CD8-positive, alpha-beta T cell (primary cell): ENCODE measurements at places on chromosomes 1 and 21.

- DNase-seq: no peak
Measured at GRCh38 chr1:20037877-20038276, 32.1 kb upstream of the PLA2G5 start.

DNA sequence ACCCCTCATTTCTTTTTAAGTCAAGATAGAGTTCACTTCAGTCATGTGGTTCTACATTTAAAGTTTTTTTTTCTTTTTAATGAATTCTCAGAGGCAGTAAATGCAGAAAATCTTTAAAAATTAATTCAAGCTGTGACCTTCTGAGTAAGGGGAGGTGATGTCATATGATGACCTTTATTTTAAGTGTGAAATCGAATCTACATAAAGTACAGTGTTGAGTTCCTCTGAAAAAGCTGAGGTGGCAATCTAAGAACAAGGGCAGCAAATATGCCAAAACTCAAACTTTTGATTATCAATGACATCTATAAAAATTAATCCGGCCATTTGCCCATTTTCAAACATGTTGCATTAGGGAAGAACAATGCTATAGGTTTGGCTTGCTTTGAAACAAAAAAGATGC is 173.5 kb downstream of the CDC7 start:
- DNase-seq: no peak

DNA sequence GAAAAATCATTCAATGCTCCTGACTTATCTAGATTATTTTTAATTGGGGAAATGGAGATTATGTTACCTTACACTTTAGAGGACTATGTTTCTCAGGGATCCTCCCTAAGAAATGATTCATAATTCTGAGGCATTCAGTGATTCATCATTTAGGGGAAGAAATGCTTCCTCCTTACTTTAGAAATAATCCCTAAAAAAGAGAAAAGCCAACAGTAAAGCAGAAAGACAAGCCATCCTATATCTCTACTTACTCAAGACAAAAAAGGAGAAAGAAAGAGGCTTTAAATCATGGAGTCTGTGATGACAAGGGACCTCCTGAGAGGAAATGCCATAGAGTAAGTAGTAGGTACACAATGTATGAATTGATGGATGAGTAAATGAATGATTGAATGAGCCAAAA is 137.0 kb downstream of the BRINP2 start:
- no peak for DNase-seq

GRCh38 chr1:34759503-34760357 is at the start of gene GJB4:
Gene GJB4, plus strand, starts transcription at chr1:34759740. Its CDS starts 1,515 bp downstream, at chr1:34761255.
- DNase-seq: no peak

GRCh38 chr1:15676688-15677661 is 7.1 kb upstream of the PLEKHM2 start:
- DNase-seq: no peak

DNA sequence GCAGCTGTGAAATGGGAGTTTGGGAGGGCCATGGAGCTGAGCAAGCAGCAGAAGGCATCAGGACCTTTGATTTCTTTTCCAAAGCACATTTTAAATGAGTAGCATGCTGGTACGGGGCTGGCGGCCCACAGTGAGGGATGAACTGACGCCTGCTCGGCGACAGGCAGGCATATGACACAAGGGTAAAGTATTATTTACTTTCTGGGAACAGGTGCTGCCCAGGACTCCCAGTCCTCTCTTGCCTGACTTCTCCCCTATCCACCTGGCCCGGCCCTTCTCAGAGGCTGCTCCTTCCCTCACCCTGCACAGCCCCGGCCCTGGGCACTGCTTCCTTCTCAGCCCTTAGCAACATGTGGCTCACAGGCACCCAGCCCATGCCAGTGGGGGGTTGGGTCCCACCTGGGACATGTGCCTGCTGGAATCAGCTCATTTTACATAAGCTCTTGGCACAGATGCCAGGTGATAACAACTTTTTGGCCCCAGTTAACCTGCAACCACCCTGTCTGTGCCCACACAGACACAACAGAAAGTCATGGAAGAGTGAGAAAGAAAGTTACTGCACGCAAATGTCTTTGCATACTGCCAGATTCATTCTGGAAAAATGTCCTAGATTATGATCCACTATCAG is 112.3 kb upstream of the GADD45A start:
- DNase-seq: no peak

DNA sequence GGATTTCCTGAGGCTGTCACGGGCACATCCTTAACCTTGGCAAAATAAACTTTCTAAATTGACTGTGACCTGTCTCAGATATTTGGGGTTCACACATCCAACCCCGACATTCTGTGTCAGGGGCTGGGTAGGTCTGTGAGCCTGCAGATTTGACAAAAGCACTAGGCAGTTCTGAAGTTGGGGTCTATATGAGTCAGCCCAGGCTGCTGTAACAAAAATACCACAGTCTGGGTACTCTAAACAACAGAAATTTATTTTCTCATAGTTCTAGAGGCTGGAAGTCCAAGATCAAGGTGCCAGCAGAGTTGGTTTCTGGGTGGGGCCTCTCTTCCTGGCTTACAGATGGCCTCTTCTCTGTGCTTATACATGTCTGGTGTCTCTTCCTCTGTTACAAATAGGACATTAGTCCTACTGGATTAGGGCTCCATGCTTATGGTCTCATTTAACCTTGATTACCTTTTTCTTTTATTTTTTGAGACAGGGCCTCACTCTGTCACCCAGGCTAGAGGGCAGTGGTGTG is 3.0 kb upstream of the CPLANE2 start:
- no peak for DNase-seq

DNA sequence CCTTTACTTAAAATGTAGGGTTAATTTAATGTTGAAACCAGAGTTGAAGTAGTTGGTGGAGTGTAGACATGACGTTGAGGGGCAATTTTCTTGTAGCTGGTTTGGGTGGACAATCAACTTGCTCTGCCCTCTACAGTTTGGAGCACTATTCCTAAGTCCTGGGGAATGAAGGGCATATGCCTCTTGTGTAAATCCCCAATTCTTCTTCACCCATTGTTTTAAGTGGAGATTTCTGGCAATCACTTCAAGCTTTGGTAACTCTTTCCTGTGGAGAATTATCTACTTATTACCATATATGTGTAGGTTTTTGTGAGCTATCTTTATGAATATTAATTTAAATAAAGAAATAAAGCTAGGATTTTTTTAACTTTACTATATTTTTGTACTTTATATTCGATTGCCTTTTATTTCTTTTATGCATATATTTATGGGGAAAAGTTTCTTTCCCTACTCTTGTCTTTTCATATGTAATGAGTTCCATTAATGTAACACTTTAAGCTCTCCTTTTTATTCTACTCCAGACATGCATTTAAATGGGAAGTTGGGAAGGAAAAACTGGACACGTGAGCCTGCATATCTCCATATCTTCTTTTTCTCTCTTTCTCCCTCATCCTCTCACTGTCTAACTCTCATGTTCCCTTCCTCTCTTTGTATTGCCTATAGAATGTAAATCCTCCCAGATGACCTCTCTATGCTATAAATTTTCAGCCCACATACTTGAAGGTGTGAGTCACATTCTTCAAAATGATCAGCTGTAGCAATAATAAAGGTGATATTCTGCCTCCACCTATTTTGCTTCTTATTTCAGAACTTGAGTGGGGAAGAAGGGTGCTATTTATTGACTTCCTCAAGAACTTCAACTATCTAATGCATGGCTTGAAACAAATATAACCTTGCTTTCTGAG is 276.7 kb downstream of the PTPRC start:
- no peak for DNase-seq

GRCh38 chr1:156864796-156865195 is 4.1 kb downstream of the NTRK1 start:
- no peak for DNase-seq

- DNase-seq: no peak
Measured at GRCh38 chr1:19330449-19331135, 18.5 kb downstream of the SLC66A1 start.

GRCh38 chr1:221961532-221962292 is 219.8 kb upstream of the DUSP10 start:
- DNase-seq: peak; percentile 34

GRCh38 chr1:234676103-234676594 is 66.2 kb upstream of the IRF2BP2 start:
- peak; percentile 74 for DNase-seq

GRCh38 chr1:201016211-201016651 is 7.3 kb downstream of the KIF21B start:
- DNase-seq: no peak

DNA sequence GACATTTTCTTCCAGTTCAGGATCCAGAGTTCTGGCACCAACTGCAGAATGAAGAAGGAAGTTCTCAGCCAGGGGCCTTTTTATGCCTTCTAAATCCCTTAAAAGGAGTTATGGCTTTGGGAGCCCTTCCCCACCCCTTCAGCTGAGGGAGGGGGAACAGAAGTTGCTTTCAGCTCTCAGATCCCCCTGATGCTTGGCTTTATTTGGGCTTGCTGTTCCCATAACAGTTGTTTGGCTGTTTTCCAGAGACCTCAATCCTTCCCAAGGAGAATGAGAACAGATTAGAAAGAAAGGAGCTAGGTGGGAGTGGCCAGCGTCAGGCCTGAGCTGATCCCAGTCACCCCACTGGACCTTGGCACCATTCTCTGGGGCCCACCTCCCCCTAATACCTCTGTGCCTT is at the start of gene RPE65:
Gene RPE65, minus strand, starts transcription at position 54 of the 400 bp plus-strand sequence. Its CDS starts 49 bp downstream, at position 5.
- no peak for DNase-seq

GRCh38 chr1:213871179-213871578 is 116.6 kb upstream of the PROX1 start:
- DNase-seq: no peak

GRCh38 chr1:57549300-57549699 is 125.4 kb upstream of the DAB1 start:
- no peak for DNase-seq

DNA sequence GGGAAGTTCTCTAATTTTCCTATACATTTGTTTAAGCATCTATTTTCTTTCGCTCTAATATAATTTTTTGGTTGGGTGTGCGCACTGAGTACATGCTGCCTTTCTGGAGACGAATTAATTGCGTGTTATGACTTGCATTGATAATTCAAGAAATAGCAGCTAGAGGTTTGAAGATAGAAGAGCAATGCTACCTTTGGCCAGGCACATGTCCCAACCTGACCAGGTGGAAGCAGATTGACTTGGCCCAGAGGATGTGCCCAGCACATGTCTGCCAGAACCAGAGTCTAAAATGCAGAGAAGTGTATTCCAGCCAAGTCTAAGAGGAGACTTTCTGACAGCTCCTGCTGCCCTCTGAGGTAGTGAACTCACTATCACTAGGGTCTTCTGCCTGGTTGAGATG is 114.3 kb downstream of the SLC35F3 start:
- DNase-seq: no peak

GRCh38 chr1:43329995-43330751 is 7.4 kb upstream of the MPL start:
- DNase-seq: no peak

GRCh38 chr21:26739189-26739588 is 106.0 kb downstream of the ADAMTS1 start:
- DNase-seq: no peak
